CD4-positive, alpha-beta T cell (primary cell): ENCODE measurements at places on chromosomes 5 and 9. TPM values are rescaled to one million over a fixed set of nuclear protein-coding genes. Genes with fewer than 3 reads are reported as not detected.

The OGN gene
- total RNA-seq, result not detected

The SLC34A3 gene
- not detected for total RNA-seq

The FIBCD1 gene
- total RNA-seq, result not detected

The TIFAB gene
- 0.11 TPM for total RNA-seq

The GMCL2 gene
- total RNA-seq, result not detected

The PCDHB4 gene
- total RNA-seq, result not detected

DNA sequence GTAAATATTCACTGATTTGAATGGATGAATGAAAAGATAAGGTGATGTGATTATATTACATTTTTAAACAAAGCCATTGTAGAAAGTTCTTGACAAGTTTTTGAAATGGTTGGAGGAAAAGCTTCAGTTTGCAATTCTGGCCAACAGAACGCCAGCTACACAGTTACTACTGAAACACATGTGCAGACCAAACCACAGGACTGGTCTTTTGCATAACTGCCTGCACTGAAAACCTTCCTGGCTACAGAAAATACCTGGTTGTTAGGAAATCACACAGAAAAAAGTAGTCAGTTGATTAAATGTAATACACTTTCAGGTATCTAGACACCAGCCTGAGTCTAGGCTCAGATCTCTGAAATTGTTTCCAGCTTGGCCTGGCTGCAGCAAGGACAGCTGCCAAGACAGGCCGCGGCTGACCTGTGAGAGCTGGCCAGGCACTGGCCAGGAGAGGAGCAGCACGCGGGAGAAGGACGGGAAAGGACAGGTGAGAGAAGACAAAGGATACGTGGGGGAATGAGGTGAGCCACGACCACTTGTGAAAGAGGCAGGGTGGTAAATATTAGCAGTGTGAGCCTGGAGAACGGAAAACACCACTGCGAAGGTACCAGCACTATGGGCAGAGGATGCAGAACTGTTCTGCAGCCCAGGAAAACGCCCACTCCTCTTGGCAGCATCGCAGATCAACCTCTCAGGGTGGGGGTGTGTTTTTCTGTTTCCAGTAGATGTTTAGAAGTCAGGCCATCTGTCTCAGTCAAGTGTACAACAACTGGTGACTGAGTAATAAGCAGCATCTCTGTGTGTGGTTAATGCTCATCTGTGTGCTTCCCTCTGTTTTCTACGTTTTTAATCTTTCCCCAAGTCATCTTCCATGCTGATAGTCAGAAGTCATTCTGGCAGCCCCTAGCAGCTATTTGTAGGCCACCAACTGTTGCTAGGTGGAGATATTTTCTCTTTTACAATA, 137.4 kb downstream of the SCAMP1 start:
- no peaks in the 10 kb centered on the region for H3K4me1 ChIP-seq
- no peak overlapping the region for H3K27ac ChIP-seq
- no peak overlapping the region for H3K4me3 ChIP-seq
- H3K27me3 ChIP-seq, result peaks cover 12% of the 10 kb centered on the region
- H3K36me3 ChIP-seq, result no peaks in the 10 kb centered on the region

GRCh38 chr5:155046591-155046990, 33.0 kb downstream of the KIF4B start:
- H3K4me1 ChIP-seq, result no peaks in the 10 kb centered on the region
- DNase-seq, result no peak
- no peak overlapping the region for H3K4me3 ChIP-seq
- no peaks in the 10 kb centered on the region for H3K36me3 ChIP-seq
- H3K27me3 ChIP-seq, result no peaks in the 10 kb centered on the region

DNA sequence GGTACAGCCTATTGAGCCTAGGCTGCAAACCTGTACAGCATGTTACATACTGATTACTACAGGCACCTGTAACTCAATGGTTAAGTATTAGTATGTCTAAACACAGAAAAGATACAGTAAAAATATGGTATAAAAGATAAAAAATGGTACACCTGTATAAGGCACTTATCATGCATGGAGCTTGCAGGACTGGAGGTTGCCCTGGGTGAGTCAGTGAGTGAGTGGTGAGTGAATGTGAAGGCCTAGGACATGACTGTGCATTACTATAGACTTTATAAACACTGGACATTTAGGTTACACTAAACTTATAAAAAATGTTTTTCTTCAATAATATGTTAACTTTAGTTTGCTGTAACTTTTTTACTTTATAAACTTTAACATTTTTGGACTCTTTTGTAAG, 171.3 kb downstream of the SLC28A3 start:
- no peaks in the 10 kb centered on the region for H3K4me1 ChIP-seq
- H3K36me3 ChIP-seq, result no peaks in the 10 kb centered on the region
- no peak overlapping the region for H3K27ac ChIP-seq
- no peaks in the 10 kb centered on the region for H3K27me3 ChIP-seq

- H3K4me1 ChIP-seq, result no peaks in the 10 kb centered on the region
- DNase-seq, result no peak
- no peak overlapping the region for H3K27ac ChIP-seq
- no peaks in the 10 kb centered on the region for H3K27me3 ChIP-seq
- no peaks in the 10 kb centered on the region for H3K36me3 ChIP-seq
- H3K4me3 ChIP-seq, result no peak overlapping the region
Observed at GRCh38 chr5:120388016-120388781, 75.9 kb upstream of the PRR16 start.

GRCh38 chr9:129285979-129286772, 108.1 kb upstream of the IER5L start:
- H3K4me1 ChIP-seq, result no peaks in the 10 kb centered on the region
- no peak overlapping the region for H3K27ac ChIP-seq
- DNase-seq, result no peak
- no peak overlapping the region for H3K4me3 ChIP-seq
- no peaks in the 10 kb centered on the region for H3K36me3 ChIP-seq
- no peaks in the 10 kb centered on the region for H3K27me3 ChIP-seq

- H3K27me3 ChIP-seq, result peaks cover 17% of the 10 kb centered on the region
- no peaks in the 10 kb centered on the region for H3K36me3 ChIP-seq
- no peak overlapping the region for H3K27ac ChIP-seq
Observed at GRCh38 chr5:39934830-39935229, 510.1 kb upstream of the DAB2 start.

DNA sequence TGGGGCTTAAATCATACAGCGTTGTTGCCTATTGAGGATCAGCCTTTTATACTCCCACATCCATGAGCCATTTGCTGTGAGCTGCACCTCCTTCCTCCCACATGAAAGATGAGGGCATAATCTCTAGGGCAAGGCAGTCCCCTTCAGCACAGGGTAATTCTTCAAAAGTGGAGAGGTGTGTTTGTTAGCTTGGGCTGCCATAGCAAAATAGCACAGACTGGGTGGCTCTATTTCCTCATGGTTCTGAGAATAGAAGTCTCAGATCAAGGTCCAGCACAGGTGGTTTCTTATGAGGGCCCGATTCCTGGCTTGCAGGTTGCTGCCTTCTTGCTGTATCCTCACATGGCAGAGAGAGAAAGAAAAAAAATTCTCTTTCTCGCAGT, 121.8 kb upstream of the SLC12A2 start:
- H3K4me1 ChIP-seq, result no peaks in the 10 kb centered on the region
- no peaks in the 10 kb centered on the region for H3K36me3 ChIP-seq
- no peaks in the 10 kb centered on the region for H3K27me3 ChIP-seq

DNA sequence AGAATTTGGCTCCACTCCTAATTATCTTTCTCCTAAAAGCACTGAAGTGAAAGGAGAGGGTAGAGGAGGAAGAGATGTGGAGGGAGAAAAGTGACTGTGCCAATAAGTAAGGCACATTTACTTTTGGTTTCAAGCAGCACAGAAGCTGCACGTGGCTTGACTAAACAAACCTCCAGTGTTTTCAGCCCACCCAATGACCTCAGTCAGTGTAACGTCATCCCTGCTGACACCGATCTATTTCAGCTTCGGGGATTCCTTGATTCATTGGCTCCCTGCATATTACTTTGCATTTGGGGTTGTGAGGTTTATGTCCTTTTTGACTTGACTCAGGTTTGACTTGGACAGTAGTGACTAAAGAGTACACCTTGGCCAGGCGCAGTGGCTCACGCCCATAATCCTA, 35.6 kb upstream of the NIM1K start:
- no peak for DNase-seq
- no peak overlapping the region for H3K4me3 ChIP-seq
- peaks cover 21% of the 10 kb centered on the region for H3K36me3 ChIP-seq
- no peaks in the 10 kb centered on the region for H3K4me1 ChIP-seq
- no peaks in the 10 kb centered on the region for H3K27me3 ChIP-seq
- no peak overlapping the region for H3K27ac ChIP-seq

DNA sequence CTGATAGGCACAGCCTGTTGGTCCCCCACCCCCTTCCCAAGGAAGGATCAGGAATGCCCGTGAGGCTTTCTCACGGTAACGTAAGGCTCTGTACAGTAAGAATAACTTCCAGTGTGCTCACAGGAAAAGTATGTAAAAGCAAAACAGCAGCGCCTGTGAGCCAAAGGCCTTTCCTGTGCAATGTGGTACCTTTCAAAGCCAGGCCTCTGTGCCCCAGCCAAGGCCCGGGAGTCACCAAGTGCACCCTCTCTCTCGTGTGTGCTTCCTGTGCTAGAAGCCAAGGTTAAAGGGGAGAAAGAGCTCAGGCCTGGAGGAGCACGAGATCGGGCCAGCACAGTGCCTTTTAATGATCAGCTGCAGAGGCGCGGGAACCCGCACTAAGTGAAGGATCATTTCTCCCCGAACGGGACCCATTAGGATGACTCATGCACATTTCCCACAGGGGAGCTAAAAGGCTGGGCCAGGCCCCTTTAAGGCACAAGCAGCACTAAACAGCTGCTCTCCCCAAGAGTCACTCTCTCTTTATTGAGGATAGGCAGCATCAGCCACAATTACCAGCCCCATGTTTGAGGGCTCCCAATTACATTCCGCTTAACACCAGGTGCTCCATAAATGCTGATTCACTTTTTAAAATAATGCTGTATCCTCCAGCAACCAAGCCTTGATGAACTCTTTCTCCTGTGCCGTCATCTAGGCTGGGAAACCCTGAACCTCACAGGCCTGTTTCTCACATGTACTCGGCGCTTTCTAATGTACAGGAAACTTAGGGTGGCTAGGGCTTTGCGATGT, 42.8 kb downstream of the SHB start:
- no peak for DNase-seq
- H3K27me3 ChIP-seq, result no peaks in the 10 kb centered on the region
- no peak overlapping the region for H3K4me3 ChIP-seq
- no peaks in the 10 kb centered on the region for H3K36me3 ChIP-seq

DNA sequence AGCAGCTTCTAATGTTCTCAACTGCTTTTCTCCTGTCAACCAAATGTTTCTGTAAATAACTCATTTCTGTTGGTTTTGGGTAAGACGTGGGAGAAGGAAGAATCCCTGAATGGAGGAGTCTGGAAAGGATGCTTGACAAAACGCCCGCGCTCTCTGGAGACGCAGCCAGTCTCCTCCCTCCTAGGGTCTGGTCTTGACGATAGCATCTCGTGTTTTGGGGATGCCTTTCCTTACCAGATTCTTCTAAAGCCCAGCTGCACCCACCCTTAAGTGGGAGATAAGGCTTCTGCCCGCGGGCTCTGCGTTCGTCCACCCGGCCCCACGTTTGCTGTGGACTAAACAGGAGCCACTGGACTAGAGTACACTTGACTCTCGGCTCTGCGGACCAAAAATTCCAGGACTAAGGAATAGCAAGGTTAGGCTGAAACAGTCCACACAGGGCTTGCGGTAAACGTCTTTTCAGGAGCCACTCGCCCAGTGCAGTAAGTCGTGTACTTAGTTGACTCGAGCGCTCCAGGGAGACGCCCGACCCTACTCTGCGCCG, 491 bp upstream of the CTSL start:
- H3K4me3 ChIP-seq, result peak overlapping the region; percentile 73
- peak overlapping the region; percentile 52 for H3K27ac ChIP-seq
- H3K4me1 ChIP-seq, result peaks cover 29% of the 10 kb centered on the region
- no peaks in the 10 kb centered on the region for H3K27me3 ChIP-seq

DNA sequence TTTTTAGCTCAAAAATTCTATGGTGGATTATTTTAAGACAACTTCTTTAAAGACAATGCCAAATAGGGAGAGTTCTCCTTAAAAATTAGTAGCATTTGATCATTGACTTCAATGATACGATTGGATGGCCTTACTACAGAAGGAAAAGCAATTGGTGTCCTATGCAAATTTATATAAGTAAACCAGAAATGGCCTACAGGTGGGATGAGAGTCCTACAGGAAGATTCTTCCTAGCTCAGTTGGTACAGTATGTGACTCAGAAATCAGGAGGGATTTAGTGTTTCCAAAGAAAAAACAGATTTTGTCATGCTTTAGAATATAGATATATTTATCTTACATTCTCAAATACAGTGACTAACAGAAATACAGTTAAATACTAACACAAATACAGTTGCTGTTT, 6.5 kb downstream of the ANKRA2 start:
- peaks cover 3% of the 10 kb centered on the region for H3K4me1 ChIP-seq
- H3K27me3 ChIP-seq, result no peaks in the 10 kb centered on the region
- no peak overlapping the region for H3K27ac ChIP-seq
- no peak overlapping the region for H3K4me3 ChIP-seq
- DNase-seq, result no peak
- peaks cover 63% of the 10 kb centered on the region for H3K36me3 ChIP-seq

- peaks cover 73% of the 10 kb centered on the region for H3K36me3 ChIP-seq
- H3K27ac ChIP-seq, result no peak overlapping the region
- no peak for DNase-seq
- H3K27me3 ChIP-seq, result no peaks in the 10 kb centered on the region
- no peaks in the 10 kb centered on the region for H3K4me1 ChIP-seq
Observed at GRCh38 chr9:128482186-128482585, 22.3 kb upstream of the GLE1 start.
